ENCODE measurements at places on chromosomes 3 and 15.

- no peak for DNase-seq
Observed at GRCh38 chr3:64121750-64122311, 98.5 kb upstream of the PSMD6 start.

- peak; percentile 67 for DNase-seq
Observed at GRCh38 chr3:57803647-57804081, 47.6 kb downstream of the SLMAP start.

GRCh38 chr3:196632046-196632751 lies 7.3 kb upstream of the NRROS start:
- peak; percentile 74 for DNase-seq

DNA sequence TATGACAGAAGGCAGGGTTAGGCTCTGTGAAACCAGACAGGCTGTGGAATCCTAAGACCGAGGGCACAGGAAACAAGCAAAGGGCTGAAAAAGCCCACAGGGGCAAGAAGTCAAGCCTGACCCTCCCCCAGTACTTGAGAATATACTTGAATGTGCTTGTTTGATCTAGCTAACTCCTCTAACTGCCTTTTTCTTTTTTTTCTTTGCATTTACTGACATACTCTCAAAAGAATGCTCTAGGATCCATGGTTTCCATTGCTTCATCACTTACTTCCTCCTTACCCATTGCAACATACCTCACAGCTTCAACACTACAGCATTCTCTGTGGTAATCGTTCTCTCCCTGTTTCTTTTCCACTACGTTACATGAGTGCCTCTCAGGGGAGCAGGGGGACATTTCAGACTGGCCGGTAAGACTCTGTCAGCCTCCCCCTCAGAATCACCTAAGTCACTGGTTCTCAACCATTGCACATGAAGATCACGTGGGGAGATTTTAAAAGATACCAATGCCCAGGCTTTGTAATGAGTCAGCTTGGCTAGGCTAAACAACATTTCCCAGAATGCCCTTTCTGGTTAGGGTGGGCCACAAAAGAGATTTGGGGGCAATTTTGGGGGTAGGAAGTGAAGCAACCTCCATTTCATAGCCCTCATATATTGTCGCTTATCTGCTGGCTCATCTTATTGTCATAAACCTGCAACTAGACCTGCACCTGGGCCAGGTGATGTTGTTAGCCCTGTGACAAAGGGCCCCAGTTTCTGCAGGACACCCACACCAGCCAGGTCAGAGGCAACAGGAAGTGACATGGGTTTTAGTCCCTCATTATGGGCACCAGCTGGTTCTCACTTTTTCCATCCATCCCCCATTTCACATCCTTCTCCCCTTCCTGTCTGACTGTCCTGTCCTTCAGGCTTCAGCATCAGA lies 24.6 kb upstream of the RSL24D1 start:
- DNase-seq: no peak

- no peak for DNase-seq
Observed at GRCh38 chr15:71392861-71393283, 277.6 kb downstream of the THSD4 start.

DNA sequence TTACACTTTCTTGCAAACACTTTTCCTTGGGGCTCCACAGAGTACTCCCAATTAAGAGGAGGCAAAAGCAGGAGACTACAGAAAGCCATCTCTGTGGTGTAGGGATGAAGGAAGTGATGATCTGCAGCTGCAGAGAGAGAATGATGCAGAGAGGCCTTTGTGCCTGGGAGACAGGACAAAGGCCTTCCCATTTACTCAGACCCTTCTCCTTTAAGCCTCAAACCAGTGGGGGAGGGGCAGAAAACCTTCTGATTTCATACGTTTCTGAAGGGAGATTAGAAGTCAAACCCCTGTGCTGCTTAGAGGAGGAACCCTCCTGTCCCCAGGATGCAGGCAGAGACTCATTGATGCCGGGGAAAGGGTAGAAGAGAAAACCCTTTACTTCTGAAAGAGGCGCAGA lies 130.8 kb downstream of the NEO1 start:
- DNase-seq: no peak

DNA sequence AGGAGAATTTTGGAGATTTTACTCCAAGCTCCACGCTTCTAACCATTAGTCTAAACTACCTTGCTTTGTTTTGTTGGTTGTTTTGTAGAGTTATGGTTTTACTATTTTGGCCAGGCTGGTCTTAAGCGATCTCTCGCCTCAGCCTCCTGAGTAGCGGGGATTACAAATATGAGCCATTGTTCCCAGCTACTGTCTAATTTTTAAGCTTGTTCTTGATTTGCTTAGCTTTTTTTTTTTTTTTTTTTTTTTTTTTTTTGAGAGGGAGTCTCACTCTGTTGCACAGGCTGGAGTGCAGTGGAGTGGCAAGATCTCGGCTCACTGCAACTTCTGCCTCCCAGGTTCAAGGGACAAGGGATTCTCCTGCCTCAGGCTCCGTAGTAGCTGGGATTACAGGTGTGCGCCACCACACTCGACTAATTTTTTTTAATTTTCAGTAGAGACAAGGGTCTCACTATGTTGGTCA lies 28.5 kb downstream of the EFCAB12 start:
- no peak for DNase-seq

Measured in DMS 273 treated with DMSO at 0.1 percent for 48 hours (cell line).